ENCODE measurements at places on chromosomes 6 and 20.

- DNase-seq = no peak
Measured at GRCh38 chr6:45988635-45989034, 27.0 kb downstream of the CLIC5 start.

DNA sequence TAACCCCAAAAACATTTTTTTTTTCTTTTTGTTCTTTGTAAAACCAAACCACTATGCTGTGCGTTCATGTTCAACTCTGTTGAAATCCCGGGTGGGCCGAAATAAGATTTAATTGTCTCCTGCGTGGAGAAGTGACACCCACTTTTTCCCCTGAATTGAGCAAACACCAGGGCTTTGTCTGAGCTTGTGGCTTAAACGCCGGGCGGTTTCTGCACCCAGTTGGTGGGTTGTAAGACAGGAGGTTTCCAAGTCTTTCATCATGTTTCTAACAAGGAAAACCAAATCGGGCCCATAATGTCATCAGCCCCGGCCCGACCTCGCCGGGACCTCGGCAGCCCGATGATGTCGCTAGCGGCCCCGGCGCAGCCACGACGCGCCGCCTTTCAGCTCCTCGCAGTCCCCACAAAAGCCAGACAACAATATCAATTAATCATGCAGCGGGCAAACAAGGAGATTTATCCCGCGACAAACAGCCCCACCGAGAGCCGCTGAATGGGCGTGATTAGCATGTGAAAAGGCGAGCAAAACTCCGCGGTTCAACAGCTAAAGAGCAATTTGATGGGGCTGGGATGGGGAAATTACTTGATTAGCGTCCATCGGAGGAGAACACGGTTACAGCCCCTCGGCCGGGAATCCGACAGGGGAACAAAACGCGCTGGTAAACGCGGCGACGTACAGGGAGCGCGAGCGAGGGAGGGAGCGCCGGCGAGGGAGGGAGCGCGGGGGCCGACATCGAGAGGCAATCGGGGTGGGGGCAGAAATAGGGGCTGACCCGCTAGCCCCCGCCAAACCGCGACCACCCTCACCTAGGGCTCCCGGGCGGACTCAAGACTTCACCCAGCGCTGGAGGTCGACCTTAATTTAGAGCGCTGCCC is 5.3 kb downstream of the LINC00237 start:
- peak; percentile 21 for DNase-seq

DNA sequence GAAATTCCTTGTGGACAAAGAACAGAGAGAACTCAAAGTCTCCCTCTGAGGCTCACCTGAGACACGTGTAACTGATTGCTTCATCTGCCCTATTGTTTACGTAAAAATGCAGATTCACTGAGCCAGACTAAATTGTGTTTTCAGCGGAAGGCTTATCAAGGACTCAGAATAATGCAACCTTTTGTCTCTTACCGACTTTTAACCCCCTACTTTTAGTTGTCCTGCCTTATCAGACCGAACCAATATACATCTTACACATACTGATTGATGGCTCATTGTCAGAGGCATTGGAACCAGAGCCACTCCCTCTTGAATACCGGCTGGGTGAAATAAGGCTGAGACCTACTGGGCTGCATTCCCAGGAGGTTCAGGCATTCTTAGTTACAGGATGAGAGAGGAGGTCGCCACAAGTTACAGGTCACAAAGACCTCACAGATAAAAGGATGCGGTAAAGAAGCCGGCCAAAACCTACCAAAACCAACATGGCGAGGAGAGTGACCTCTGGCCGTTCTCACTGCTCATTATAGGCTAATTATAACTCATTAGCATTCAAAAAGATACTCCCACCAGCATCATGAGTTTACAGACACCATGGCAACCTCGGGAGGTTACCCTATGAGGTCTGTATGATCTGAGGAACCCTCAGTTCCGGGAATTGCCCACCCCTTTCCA is 95.5 kb upstream of the ZNF184 start:
- DNase-seq = no peak

- DNase-seq = no peak
Measured at GRCh38 chr6:47342824-47343223, 33.1 kb upstream of the TNFRSF21 start.

GRCh38 chr6:105080279-105080678 is 99.5 kb downstream of the POPDC3 start:
- DNase-seq = no peak

- no peak for DNase-seq
Measured at GRCh38 chr6:39100358-39100757, 14.6 kb downstream of the SAYSD1 start.

DNA sequence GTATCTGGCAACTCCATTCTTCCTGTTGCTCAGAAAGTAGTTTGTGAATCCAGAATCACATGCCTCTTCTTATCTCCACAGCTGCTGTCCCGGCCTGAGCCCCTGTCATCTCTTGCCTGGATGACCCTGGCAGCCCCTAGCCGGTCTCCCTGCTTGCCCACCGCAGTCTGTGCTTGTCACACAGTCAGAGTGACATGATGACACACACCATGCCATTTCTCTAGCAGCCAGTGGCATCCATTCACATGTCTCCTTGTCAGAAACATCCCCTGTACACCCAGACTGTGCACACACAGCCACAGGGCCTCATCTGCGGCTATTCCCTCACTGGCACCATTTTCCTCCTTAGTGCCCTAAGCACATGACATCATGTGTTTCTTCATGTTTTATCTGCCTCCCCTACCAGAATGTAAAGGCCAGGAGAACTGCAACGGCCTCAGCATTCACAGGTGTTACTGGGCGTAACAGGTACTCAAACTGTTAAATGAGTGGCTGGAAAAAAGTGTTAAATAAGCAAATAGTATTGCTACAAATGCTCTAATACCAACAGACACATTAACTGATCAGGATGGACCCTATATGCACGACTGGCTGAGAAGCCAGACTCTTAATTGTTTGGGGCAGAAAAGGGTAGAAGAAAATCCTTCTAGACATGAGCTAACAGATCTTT is 9.6 kb downstream of the ABHD12 start:
- DNase-seq = no peak

- no peak for DNase-seq
Measured at GRCh38 chr6:136030131-136030530, 178.6 kb downstream of the PDE7B start.

DNA sequence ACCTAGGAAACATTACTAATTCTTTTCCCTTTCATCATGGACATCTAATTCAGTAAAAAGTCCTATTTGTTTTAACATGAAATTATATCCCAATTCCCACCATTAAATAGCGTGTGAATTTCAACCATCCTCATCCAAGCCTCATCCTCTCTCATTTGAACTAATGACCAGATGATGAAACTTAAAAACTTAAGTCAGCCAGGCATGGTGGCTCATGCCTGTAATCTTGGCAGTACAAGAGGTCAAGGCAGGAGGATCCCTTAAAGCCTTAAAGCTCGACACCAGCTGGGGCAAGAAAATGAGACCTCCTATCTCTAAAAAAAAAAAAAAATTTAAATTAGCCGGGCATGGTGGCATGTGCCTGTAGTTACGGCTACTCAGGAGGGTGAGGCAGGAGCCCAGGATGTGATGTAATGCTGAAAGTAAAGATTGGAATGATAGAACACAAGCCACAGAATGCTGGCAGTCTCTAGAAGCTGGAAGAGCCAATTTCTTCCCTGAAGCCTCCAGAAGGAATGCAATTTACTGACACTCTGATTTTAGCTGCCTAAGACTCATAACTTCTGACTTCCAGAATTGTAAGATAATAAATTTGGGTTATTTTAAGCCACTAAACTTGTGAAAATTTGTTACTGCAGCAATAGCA is 27.1 kb upstream of the HAO1 start:
- no peak for DNase-seq

GRCh38 chr6:7649037-7649810 is 59.2 kb downstream of the SNRNP48 start:
- DNase-seq = no peak

GRCh38 chr20:11726026-11726425 is 191.7 kb upstream of the BTBD3 start:
- DNase-seq = no peak

DNA sequence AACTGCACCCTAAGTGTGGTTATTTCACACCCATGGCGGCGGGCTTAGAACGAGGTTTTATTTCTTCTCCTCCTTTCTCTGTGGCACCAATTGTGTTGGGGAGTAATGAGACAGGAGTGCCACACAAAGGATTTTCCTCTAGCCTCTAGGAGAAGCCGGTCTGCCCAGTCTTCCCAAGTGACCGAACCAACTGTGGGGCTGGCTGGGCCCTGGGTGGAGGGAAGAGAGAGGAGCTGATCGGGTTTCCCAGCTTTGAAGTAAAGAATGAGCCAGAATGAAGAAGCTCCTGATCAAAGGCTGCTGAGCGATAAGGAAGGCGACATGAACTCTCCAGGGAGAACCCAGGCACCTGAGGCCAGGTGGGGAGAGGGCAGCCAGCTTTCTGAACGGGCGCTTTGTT is 616.0 kb upstream of the BTBD3 start:
- DNase-seq = no peak

- DNase-seq = no peak
Measured at GRCh38 chr6:6080975-6081374, 74.2 kb upstream of the NRN1 start.

- no peak for DNase-seq
Measured at GRCh38 chr6:15539722-15540270, 123.0 kb downstream of the DTNBP1 start.

DNA sequence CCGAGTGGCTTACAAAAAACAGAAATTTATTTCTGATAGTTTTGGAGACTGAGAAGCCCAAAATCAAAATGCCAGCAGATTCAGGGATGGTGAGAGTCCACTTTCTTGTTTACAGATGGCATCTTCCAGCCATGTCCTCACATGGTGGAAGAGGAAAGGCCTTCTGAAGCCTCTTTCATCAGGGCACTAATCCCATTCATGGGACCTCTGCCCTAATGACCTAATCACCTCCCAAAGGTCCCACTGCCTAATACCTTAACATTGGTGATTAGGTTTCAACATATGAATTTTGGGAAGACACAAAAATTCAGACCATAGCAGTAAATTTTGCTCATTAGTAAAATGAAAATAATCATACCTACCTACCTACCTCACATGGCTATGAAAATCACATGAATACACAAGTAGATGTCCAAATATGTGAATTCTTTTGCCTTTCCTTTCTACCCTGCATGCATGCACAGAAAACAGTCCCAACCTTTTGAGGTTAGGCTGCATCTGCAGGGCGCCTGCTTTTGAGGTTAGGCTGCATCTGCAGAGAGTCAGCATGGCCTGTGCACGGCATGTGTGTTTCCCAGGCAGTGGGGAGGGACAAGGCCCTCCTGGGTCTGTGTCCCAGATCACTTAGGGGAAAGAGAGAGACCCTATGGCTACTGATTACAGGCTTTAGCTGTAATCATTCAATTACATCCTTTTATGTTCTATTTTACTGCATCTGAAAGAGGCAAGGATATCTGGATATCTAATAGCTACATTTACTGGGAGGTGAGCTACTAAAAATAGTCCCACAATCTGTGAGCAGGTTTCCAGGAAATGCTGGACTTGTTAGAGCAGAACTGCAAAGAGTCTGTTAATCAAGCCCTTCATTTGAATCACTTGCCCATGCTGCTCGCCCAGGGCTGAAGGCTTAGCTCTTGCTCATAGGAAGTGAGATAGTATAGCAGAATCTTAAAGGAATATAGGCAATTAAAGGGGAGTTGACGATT is 497.7 kb upstream of the MARCKS start:
- no peak for DNase-seq

DNA sequence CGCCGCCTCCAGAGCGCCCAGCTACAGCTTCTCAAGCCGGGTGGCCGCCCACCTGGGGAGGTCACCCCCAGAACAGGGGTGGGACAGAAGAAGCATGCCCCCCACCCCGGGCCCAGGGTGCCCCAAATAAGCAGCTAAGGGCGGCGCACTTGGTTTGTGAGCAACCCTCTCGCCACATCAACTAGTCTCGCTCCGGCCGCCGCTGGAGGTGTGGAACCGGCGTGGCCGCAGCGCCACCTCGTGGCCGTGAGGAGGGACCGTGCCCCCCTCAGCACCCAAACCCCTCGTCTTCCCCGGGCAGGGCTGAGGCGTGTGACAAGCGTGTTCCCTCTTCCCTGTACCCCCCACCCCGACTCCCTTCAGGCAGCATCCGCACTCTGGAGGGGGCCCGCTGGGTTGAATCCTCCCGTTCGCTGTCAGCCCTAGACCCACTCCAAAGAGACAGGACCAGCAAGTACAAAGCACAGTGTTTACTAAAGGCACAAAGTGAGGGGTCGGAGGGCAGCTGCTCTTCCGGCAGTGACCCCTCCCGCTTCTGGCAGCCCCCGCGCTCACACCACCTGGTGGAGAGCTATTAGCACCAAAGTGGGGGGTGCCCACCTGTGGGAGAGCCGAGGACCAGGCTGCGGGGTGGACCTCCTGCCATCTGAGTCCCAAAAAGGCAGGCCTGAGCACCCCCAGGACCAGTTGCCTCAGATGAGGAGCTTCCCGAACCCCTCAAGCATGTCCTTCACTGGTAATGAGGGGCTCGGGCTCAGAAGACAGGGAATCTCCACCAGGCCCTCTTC is 45.4 kb downstream of the MDFI start:
- DNase-seq = peak; percentile 73

GRCh38 chr6:138769102-138769676 is 4.4 kb upstream of the CCDC28A start:
- DNase-seq = no peak

GRCh38 chr6:152736687-152737273 is 13.8 kb upstream of the VIP start:
- DNase-seq = no peak

- no peak for DNase-seq
Measured at GRCh38 chr6:149935668-149936067, 6.1 kb upstream of the ULBP2 start.

DNA sequence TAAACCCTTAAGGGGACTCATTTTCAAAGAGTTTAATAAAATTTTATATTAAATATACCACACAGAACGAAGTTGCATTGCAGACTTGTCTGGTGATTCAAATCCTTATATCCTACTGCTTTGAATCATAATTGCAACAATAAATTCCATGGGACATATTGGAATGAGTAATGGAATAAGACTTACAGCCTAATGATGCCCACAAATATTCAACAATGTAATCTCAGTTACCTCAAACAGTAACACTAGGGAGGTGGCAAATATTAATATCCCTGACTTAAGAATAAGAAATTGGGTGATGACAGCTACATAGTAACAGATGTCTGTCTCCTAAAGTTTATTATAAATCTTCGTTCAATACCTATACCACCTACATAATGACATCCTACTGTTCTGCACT is 52.6 kb downstream of the BMP5 start:
- DNase-seq = no peak

DNA sequence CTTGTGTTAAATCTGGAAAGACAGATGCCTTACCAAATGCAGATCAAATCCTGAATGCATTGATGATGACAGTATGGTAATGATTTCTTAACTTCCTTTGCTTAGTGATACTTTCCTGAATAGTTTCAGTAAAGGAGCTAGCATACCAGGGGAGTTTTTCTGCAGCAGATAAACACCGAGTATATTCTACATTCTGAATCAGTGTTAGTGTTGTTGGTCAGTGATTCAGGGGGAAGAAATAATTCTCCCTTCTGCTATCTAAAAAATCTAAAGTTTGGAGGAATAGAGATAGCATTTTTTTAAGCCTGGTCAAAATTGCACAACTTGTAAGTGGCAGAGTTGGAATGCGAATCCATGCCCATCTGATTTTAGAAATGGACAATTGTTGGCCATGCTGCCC is 512.2 kb upstream of the MARCKS start:
- DNase-seq = no peak

Measured in CD4-positive, alpha-beta T cell treated with Interleukin-1 beta for 1 hour (primary cell).